Activated CD8-positive, alpha-beta T cell treated with anti-CD3 and anti-CD28 coated beads for 36 hours (primary cell): ENCODE measurements at places on chromosomes 11 and 22.

- no peak for DNase-seq
These were observed 30.2 kb downstream of the GTF2H1 start for GRCh38 chr11:18352581-18352980.

DNA sequence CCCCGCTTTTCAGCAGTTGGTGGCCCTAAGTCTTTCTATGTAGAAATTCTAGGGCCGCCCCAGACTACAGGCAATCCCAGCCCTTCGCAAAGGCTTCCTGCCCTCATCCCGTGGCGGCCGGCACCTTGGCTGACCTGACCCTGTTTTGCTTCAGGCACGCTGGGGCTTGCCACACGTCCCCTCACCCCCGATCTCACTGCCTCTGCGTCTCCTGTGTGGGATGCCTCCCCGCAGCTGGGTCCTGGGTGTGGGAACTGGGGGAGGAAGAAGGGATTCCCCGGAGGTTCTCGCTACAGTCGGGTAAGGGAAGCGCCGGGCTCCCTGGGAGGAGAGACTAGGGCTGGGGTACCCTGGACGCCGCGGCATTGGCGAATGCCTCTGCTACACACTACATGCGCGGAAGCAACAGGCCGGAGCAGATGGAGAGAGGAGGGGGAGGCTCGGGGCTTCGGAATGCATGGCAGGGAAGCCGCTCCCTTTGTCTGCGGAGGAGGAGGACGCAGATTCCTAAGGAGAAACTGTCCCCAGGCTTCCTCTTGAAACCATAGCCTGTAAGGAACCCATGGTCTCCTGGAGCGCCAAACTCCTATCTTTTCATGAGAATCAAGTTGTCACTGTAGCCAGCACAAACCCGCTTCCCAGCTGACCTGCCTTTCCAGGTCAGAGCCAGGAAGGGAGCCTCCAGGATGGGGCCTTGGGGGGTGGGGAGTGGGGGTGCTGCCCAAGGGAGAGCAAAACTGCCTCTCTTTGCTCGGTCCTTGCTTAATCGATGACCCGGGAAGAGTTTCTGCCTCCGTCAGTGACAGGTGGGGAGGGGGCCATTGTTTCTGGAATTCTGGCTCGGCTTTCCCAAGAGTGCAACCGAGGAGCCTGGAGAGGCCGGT, 1.4 kb downstream of the DTX4 start:
- no peak for DNase-seq

DNA sequence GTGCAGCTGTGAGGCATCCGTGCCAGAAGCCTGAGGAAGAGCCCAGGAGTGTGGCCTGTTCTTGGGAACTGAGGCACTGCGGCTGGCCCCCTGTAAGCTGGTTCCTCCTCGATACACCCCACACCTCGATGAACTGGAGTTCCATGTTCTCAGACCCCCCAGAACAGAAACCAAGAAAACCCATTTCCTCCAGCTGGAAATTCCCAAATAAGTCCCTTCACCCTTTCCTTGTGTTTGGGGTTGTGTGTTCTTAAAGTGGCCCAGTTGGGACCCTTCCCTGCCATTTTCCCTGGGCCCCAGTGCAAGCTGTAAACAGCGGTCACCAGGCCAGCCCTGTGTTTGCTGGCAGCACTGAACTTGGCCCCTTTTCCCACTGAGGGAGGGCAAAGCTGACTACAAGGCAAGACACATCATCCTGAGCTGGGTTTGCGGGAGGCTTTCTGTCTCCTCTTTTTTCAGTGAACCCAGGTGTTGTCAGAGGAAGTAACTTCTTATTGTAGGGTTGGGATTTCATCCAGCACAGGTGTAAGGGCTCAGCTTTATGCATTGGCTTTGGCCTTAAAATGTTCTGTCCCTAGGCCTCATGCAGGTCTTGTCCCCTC, 60.1 kb upstream of the MPEG1 start:
- no peak for DNase-seq

DNA sequence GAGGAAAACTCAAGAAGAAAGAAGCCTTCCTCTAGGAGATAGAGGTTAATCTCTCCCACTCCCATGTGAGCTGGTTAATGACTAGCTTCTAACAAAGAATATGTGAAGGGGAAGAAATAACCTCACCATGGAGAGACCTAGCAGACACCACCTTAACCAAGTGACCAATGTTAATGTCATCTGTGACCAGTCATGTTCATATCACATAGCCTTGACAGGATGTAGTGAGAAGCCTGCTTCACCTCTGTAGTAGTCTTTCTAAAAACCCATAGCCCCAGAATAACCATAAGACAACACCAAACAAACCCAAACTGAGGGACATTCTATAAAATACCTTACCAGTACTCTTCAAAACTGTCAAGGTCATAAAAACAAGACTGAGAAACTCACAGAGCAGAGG, 21.5 kb upstream of the POU2AF1 start:
- DNase-seq, result no peak

DNA sequence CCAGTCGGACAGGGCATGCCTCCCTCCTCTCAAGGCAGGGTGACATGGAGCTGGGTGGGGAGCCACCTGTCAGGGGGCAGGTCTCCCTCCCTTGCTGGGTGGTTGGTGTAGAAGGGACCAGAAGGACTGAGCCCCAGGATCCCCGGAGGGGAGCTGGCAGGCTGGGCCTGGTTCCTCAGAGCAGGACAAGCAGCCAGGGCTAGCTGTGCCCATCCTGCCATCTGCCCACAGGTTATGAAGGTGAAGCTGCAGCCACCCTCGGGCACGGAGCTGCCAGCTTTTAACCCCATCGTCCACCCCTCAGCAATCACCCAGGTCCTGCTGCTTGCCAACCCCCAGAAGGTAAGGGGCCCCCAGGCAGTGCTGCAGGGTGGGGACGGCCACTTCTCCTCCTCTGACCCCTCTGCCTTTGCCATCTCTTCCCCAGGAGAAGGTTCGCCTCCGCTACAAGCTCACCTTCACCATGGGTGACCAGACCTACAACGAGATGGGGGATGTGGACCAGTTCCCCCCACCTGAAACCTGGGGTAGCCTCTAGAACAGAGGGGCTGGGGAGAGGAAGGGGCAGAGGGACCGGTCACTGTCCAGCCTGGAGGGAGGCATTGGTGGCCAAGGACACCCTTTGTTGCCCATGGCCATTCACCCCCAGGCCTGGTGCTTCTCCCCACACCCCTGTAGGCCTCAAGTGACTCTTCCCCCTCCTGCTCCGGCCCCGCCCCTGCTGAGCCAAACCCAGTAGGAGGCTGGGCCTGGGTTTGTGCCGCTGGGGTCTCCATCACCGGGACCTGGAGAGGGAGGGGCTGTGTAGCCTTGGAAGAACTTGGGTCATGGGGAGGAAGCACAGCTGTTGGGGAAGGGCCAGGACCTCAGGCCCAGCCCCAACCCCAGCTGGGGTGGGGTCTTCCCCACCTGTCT, 7.0 kb upstream of the SH3BP1 start:
- peak; percentile 73 for DNase-seq

- peak; percentile 45 for DNase-seq
These were observed 547 bp downstream of the UVRAG start for GRCh38 chr11:75815345-75816168.

DNA sequence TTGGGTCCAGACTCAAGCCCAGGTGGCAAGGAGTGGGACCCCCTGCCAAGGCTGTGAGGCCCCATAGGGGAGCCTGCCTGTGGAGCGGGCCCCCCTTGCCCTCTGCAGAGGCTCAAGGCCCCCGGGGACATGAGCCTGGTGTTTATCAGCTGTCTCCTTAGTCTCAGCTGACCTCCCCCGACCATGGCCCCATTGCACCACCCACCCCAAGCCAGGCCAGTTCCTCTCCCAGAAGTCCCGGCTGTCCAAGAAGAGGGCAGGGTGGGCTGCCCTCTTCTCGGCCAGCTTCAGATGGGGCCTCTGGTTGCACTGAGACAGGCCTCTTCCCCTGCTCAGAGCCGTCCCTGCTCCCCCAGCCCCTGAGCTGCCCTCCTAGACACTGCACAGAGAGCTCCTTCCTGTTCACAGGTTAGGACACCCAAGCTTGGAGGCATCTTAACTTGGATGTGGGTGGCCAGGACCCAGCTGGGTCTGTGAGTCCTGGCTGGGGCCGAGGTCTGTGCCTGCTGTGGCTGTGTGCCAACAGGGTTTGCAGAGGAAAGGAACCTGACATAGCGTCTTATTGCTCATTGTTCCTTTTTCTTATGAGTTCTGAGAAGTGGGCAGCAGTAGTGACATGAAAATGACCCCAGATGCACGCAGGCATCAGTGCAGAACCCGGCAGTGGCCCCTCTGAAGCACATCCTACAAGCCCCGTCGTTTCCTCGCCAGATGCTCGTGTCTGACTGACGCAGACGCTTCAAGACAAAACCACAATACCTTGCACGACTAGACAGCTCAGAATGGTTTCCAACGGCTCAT, 5.4 kb downstream of the TRABD start:
- peak; percentile 94 for DNase-seq
